GM19239 (cell line): ENCODE measurements at places on chromosomes 13 and 19.
A peak's percentile ranks its signal among the peaks of the same experiment; 100 is the strongest.

- DNase-seq: no peak
Measured at GRCh38 chr13:70616847-70617246, 508.6 kb upstream of the KLHL1 start.

DNA sequence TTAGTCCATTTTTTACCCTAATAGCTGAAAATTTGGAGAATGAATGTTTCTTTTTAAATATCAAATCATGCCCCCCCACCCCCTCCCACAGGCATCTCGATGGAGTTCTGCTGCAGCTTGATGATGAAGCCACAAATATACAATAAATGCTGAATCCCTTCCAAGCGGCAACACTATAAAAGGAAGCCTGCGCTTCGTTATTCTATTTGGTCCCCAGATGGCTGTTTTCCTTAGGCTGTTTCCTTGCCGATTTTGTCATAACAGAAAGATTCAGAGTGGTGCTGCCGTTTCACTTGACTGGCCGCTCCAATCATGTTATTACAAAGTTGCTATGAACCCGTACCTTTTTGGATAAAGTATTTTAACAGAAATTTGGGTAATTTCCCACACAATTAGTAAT is 79.5 kb downstream of the MYO16 start:
- no peak for DNase-seq

- no peak for DNase-seq
Measured at GRCh38 chr13:46541210-46541609, 11.8 kb upstream of the LRCH1 start.

DNA sequence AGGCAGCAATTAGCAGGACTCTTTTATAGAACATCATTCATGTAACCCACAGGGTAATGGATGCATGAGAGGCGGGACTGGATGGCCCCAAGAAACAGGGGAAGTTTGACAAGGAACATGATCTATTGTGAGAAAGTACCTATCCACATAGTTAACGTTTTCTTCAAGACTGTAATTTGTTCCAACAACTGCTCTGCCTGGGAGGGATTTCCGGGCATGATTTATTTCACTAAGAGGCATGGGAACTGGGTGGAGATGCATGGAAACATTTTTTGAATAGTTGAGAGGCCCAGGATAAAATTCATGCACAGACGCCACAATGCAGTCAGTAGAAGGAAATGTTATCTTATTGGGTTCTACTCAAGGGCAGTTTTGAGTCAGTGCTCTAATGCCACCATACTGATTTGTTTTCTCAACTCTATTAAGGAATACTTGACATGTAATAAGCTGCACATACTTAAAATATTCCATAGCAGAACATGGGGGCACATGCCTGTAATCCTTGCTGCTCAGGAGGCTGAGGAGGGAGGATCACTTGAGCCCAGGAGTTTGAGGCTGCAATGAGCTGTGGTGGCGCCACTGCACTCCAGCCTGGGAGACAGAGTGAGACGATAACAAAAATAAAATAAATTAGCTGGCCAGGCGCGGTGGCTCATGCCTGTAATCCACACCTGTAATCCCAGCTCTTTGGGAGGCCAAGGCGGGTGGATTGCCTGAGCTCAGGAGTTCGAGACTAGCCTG is 9.9 kb upstream of the ATG4D start:
- no peak for DNase-seq

DNA sequence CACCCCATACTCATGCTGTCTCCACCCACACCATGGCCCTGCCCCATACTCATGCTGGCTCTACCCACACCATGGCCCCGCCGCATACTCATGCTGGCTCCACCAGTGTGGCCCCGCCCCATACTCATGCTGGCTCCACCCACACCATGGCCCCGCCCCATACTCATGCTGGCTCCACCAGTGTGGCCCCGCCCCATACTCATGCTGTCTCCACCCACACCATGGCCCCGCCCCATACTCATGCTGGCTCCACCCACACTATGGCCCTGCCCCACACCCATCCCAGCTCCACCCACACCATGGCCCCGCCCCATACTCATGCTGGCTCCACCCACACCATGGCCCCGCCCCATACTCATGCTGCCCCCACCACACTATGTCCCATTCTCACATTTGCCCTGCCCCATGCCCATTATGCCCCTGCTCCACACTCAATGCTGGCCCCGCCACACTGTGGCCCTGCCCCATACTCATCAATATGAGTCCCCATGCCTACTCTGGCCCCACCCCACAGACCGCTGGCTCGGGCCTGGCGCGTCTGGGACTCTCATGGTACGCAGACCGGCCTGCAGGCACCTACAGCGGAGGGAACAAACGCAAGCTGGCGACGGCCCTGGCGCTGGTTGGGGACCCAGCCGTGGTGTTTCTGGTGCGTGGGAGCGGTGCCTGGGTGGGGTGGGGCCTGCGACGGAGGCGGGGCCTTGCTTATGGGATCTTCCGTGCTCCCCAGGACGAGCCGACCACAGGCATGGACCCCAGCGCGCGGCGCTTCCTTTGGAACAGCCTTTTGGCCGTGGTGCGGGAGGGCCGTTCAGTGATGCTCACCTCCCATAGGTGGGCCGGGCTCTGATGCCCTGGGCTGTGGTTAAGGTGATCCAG is 3.7 kb upstream of the ARHGAP45 start:
- no peak for DNase-seq

DNA sequence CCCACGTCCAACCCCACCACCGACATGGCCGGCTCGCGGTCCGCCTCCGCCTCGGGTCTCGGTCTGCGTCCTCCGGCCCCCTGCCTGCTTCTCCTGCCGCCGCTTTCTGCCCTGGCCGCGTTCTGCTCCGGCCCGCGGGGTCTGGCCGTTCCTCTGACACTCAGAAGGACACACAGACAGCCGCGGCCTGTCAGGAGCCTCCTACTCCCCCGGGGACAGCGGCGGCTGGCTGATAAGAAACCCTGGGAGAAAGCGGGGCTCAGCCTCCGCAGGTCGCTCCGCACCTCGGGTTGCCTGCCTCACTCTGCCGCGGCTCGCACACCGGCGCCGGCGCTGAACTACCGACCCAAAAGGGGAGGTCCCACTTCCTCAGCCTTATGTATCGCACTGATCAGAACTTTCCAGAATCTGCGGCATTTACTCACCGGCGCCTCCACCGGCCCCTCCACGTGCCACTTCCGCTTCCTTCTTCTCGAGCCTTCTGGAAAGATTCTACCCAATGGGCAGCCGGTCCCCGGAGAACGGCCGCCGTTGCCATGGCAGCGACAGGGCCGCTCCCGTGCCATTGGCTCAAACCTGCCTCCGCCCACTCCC is at the start of gene HSPH1:
HSPH1 (minus strand) TSS at position 348 of the 594 bp plus-strand sequence; CDS start at position 26, 322 bp downstream.
- peak; percentile 74 for DNase-seq

- no peak for DNase-seq
Measured at GRCh38 chr19:16227837-16228636, 30.3 kb downstream of the AP1M1 start.

GRCh38 chr19:39160889-39161672 is 35.5 kb downstream of the PAK4 start:
- no peak for DNase-seq

DNA sequence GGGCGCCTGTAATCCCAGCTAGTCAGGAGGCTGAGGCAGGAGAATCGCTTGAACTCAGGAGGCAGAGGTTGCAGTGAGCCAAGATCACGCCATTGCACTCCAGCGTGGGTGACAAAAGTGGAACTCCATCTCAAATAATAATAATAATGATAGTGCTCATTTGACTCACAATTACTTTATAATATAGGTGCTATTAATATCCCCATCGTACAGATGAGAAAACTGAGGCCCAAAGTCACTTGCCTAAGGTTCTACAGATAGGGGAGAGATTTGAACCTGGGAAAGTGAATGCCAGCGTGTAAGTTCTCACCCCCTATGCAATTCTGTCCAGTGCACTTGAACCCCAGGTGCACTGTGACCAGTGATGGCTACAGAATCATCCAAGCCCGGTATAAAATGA is 5.9 kb downstream of the GMFG start:
- no peak for DNase-seq

- DNase-seq: no peak
Measured at GRCh38 chr19:18717601-18718000, 34.1 kb downstream of the CRTC1 start.

DNA sequence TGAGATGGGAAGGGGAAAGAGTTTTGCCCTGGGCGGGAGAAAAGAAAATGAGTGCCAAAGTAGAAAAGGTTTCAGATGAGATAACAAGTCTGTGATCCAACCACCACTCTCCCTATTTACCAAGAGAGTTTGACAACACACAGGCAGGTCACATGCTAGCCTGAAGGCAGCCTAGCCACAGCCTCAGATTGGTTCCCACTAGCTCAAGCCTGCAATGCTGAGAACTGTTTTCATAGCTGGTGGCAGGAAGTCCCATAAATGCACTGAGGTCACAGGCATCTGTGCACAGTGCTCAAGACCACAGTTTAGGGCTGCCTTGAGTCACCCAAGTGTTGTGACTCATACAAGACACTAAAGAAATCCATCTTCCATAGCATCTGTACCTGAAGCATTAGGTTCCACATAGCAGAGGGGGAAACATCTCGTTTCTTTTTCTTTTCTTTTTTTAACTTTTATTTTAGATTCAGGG is 18.5 kb upstream of the POP4 start:
- no peak for DNase-seq

DNA sequence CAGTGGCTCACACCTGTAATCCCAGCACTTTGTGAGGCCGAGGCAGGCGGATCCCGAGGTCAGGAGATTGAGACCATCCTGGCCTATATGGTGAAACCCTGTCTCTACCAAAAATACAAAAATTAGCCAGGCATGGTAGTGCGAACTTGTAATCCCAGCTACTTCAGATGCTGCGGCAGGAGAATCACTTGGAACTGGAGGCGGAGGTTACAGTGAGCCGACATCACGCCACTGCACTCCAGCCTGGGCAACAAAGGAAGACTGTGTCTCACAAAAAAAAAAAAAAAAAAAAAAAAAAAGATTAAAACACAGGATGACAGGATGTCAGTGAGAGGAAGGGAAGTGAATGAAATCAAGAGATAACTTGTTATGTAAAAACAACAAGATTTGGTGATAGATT is 1158.5 kb downstream of the PCDH9 start:
- DNase-seq: no peak

- DNase-seq: no peak
Measured at GRCh38 chr13:73061473-73061872, 2.7 kb downstream of the KLF5 start.

- no peak for DNase-seq
Measured at GRCh38 chr13:75013818-75014217, 468.2 kb downstream of the TBC1D4 start.

GRCh38 chr13:73880365-73880764 is 253.8 kb downstream of the KLF12 start:
- no peak for DNase-seq

- DNase-seq: peak; percentile 92
Measured at GRCh38 chr19:47255879-47256692, at the start of gene CCDC9. Gene CCDC9, plus strand, starts transcription at chr19:47256525. Its CDS starts 1,876 bp downstream, at chr19:47258401.

GRCh38 chr13:74136084-74136658 is 2.0 kb upstream of the KLF12 start:
- no peak for DNase-seq

- DNase-seq: no peak
Measured at GRCh38 chr19:13849991-13850909, 26.7 kb upstream of the NANOS3 start.

GRCh38 chr13:61831026-61831425 is 415.4 kb upstream of the PCDH20 start:
- DNase-seq: no peak

DNA sequence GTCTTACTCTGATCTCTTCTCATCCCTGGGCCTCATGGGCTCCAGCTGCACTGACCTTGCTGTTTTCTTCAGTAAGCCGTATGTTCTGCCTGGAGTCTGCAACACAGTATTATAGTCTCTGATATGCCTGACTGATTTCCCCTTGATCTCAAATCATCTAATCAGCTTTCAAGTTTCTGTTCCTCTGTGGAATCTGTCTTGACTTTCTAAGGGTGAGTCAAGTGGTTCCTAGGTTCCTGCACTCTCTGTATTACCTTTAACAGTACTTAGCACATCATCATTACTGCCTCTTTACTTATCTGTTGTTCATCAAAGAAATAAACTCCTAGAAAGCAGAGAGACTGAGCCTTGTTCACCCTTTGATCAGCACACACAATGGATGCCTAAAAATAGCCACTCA is 350.7 kb downstream of the LMO7 start:
- DNase-seq: no peak

- DNase-seq: no peak
Measured at GRCh38 chr19:12947702-12948611, 2.3 kb downstream of the RAD23A start.

GRCh38 chr19:46573679-46574498 is 27.2 kb upstream of the CALM3 start:
- DNase-seq: no peak

- DNase-seq: no peak
Measured at GRCh38 chr13:88932950-88933349, 1261.8 kb downstream of the SLITRK5 start.

GRCh38 chr13:23510979-23511735 is 59.1 kb upstream of the TNFRSF19 start:
- DNase-seq: no peak

DNA sequence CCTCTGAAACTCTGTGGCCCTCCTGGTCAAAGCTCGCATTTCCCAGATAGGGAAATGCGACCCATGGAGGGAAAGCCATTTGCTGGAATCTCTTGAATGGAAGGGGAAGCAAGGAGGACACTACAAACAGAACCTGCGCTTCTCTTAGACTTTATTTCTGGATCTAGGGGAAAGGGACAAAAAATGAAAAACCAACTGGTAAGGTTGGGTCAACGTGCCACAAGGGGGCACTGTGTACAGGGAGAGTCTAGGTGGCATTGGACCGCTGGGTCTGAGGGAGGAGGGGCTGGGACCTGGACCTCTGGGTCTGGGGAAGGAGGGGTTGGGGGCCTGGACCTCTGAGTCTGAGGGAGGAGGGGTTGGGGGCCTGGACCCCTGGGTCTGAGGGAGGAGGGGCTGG is 5.0 kb downstream of the KLK4 start:
- no peak for DNase-seq

DNA sequence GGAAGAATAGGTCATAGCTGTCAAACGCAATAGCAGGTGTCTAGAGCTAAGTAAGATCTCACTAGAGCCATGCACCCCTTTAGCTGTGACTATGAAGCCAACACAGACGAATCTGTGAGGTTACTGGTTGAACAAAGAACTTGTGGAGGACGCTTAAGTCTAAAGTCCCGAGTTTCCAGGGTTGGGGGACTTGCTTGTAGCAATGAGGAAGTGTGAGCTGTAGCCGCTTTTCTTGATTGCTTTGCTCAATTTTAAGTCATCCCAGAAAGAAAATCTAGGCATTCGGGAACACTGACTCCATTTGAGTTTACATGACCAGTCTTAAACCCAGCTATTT is 1.6 kb downstream of the GPC5 start:
- no peak for DNase-seq

- DNase-seq: no peak
Measured at GRCh38 chr13:42807241-42807640, 25.9 kb downstream of the FAM216B start.
